Hematopoietic multipotent progenitor cell (in vitro differentiated cells): ENCODE measurements at places on chromosomes 2 and 18.

DNA sequence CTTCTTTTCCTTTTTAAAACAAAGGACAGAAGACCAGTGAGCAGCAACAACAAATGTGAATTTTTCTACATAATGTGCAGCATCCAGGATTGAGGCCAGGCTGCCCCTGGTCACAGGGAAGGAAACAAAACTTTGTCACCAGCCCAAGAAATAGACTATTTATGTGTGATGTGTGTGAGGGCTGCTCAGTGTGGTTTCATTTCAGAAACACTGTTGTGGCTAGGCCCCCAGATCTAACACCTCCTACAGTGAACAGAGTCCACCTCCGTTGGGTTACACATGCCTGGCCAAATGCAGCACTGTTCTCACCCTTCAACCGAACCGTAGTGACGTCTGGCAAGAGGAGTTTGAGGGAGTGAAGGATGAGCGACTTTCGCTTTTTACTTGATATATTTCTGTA lies 146.3 kb upstream of the RIOK3 start:
- no peak for DNase-seq

DNA sequence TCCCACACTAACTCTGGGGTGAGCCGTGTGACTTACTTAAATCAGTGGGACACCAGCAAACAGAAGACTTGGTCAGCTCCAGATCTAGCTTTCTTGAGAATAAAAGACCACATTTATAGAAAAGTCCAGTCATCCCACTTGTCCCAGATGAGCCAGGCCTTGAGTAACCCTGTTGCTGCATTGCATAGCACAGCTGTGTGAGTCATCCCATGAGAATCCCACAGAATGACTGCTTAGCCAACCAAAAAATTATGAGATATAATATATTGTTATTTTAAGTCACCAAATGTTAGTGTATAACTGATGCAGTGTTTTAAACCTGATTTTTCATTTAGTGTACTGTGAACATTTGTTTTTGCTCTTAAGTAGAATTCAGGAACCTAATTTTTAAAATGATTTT lies 94.2 kb upstream of the FSHR start:
- no peak for DNase-seq

- DNase-seq = no peak
These were observed 279.8 kb downstream of the C1D start for GRCh38 chr2:67783026-67783425.

GRCh38 chr2:191758518-191759507 lies 80.9 kb downstream of the NABP1 start:
- DNase-seq = no peak

GRCh38 chr2:45567974-45568789 lies 42.9 kb downstream of the SRBD1 start:
- DNase-seq = peak; percentile 30

- no peak for DNase-seq
These were observed 63.4 kb downstream of the NCKAP5 start for GRCh38 chr2:133504566-133505505.

GRCh38 chr18:56516789-56517188 lies 121.6 kb downstream of the TXNL1 start:
- no peak for DNase-seq

- DNase-seq = no peak
These were observed 355.0 kb upstream of the LYPD1 start for GRCh38 chr2:133025004-133025403.

GRCh38 chr2:210050885-210051284 lies 48.4 kb downstream of the RPE start:
- DNase-seq = no peak

- no peak for DNase-seq
These were observed 67.5 kb upstream of the STK17B start for GRCh38 chr2:196238836-196239380.

- no peak for DNase-seq
These were observed 43.2 kb upstream of the FHL2 start for GRCh38 chr2:105442056-105442455.

DNA sequence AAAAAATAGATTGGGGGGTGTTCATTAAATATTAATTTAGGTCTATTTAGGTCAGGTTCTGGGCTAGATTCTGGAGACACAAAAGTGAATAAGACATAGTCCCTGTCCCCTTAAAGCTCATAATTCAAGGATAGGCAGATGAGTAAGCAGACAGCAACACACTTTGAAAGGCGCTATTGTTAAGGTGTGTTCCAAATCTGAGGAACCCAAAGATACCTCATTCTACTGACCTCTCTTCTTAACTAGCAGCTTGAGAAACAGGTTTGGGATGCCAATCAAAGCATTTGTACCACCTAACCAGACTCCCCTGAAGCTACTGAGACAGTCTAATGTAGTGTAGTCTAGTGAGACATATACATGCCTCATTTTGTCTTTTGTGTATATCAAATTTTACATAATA lies 34.8 kb downstream of the SEMA4F start:
- no peak for DNase-seq

GRCh38 chr2:197555467-197555866 lies 39.6 kb downstream of the MOB4 start:
- DNase-seq = no peak

- no peak for DNase-seq
These were observed 567.0 kb upstream of the ZEB2 start for GRCh38 chr2:145086910-145087309.

- DNase-seq = no peak
These were observed 121.3 kb upstream of the GULP1 start for GRCh38 chr2:188170356-188170755.

- DNase-seq = no peak
These were observed 114.6 kb upstream of the CDCA7 start for GRCh38 chr2:173240083-173240482.
